ENCODE measurements at places on chromosomes 2 and 18.

DNA sequence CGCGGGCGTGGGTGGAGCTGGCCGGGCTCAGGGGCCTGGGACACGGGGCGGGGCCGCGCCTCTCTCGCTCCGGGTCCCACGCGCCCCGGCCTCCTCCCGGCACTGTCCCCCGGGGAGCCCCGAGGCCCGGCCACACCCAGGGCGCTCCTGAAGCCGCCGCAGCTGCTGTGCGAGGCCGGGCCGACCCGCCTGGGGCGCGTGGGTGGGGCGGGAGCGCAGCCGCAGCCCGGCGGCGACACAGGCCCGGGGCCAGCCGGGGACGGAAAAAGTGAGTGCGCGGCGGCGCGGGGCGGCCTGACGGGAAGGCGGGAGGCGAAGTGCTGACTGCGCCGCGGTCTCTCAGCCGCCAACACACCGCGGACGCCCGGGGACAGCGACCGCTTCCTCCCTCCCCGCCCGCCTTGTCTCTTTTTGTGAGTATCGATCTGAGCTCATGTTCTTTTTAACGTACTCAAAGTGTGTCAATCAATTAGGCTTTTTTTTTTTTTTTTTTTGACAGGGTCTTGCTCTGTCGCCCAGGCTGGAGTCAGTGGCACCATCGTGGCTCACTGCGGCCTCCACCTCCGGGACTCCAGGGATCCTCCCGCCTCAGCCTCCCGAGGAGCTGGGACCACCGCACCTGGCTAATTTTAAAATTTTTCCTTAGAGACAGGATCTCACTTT lies 14.5 kb downstream of the PDCD1 start:
- peak; percentile 74 for DNase-seq

DNA sequence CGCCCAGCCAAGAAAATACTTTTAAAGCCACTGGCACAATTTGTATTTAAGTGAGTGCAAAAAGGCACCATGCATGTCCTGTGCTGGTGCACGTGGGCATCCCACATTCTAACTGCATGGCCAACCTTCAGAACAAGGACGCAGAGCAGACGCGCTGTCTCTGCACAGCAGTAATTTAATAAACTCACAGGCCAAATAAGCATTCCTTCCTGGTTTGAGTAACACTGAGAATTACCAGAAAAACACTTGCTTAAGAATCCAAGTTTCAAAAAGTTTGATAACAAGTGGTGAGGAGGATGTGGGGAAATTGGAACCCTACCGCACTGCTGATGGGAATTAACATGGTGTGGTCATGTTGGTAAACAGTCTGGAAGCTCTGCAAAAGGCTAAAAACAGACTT lies 38.7 kb downstream of the RPL31 start:
- DNase-seq: no peak

- DNase-seq: no peak
Observed at GRCh38 chr2:105753380-105753779, 8.7 kb downstream of the NCK2 start.

DNA sequence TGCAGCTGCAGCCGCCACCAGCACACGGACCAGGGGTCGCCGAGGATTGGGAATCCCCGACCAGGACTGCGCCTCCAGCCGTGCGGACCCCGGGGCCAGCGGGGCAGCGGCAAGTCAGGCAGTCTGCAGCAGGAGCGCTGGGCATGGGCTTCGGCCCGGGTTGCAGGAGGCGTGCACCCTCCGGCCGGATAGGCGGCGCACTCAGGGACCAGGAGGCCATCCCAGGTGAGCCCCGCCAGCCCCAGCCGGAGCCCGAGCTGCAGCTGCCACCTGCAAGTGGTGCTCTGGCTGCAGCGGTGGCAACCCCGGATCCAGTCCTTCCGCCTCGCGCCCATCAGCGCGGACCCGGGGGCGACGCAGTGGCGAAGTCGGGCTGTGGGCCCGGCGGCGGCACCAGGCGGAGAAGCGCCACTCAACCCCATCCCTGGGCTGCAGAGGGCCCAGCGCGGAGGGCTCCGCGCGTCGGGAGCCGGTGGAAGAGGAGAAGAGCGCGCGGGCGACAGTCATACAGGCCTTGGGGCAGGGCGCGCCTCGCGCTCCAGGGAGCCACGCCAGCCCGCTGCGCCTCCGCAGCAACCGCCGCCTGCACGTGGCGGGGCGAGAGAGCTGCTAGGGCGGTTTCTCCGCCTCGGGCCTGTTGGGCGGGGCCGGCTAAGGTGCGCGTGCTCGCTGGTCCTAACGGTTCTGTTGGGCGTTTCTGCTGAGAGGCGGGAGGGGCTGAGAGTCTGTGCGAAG lies 73.8 kb downstream of the RPIA start:
- peak; percentile 59 for DNase-seq

All from activated CD4-positive, alpha-beta T cell treated with anti-CD3 and anti-CD28 coated beads, Interleukin-2, amount 10 ng/mL, durations not matched to agents 7 days and 5 days (primary cell).